ENCODE measurements at places on chromosomes 7 and 10.

- no peak for DNase-seq
Observed at GRCh38 chr10:85618841-85619240, 747.8 kb downstream of the GRID1 start.

- DNase-seq, result no peak
Observed at GRCh38 chr10:88530629-88531391, 52.3 kb downstream of the RNLS start.

DNA sequence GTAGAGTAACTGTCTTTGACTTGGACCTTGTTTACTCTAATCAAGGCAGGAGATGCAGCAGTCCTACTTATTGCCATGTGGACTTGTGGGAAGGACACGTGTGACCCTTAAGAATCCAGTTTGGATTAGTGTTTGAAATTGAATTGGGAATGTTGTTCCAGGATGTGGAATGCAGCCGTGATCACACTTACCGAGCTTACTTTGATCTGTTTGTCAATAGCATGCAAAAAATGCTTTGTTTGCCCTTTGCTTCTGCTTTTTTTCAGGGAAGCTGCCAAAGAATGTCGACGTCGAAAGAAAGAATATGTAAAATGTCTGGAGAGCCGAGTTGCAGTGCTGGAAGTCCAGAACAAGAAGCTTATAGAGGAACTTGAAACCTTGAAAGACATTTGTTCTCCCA is 84.7 kb downstream of the CREM start:
- no peak for DNase-seq

- peak; percentile 20 for DNase-seq
Observed at GRCh38 chr10:13270877-13271551, 28.9 kb downstream of the PHYH start.

DNA sequence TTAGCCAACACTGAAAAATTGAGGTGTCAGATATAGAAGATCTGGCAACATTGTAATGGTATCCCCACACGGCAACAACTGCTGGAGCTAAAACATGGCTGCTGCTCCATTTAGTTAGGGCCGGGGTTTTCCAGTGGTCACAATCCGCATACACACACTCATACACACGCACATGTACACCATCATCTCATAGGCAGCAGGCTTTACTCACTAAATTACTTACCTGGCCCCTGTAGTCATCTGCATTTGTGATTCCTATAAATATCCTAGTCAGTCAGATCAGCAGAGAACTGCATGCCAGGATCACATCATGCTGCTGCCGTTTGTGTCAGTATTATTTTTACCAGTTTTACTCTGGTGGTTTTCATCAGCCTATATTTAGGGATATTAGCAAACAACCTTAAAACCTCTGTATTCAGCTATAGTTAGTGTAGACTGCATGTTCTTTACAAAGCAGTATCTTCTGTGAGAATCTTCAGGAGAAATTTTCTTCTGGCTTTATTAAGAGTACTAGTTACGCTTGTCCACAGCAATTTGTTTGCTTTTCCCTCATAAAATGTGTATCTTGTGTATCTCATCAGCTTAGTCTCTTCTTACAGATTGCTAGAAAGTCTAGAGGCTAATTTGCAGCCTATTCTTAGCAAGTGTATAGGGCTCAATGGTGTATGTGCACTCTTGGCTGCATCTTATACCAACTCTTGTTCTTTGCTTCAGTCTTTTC is 38.3 kb upstream of the PTPN12 start:
- no peak for DNase-seq

DNA sequence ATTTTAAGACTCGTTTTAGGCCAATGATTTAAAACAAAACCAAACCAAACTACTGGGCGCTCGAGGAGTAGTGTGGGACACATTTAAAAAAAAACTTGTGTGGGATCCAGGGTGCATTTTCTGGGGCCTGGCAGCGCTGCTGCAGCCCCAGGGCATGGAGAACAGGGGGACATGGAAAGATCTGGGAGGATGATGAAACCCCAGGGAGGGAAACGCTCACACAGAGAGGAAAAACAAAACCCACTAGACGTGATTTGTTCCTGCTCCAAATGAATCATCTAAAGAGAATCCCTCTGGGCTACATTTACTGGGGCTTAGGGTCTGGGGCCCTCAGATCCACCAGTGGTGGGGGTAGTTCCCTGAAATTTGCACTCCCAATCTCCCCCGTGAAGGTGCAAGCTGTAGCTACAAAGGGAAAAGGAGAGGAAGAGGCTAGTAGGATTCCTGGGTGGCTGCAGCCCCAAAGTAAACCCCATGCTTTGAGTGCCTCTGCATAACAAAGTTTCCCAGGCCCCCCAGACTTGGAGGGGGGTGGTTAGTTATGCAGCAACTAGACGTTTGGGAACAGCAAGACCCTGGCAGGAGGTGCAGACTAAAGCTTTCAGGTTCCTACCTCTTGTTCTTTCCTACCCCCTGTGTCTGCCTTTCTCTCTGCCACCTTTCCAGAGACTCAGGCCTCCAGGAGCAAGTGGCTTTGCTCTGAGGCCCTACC is 14.5 kb upstream of the HOXA13 start:
- DNase-seq, result no peak

GRCh38 chr10:27699776-27700175 is 45.8 kb downstream of the MKX start:
- DNase-seq, result no peak

DNA sequence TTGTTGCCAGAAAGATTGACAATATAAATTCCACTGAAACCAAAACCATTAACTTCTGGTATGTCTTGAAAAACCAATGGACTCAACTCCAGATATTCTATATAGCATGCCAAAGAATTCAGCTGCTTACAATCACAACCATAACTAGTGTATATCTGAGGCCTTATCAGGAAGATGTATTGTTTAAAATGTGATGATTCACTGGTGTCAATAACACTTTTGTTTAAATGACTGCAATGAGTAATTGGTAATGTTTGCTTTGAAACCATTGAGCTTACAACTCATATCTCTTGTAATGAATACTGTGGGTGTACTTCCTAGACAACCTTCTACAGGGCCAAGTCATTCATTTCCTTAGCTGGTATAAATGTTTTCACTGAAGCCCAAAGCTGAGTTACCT is 727.9 kb upstream of the KCND2 start:
- peak; percentile 74 for DNase-seq

- no peak for DNase-seq
Observed at GRCh38 chr7:48245751-48246472, 74.7 kb downstream of the ABCA13 start.

GRCh38 chr7:138395763-138396162 is 64.3 kb upstream of the TRIM24 start:
- DNase-seq, result no peak

DNA sequence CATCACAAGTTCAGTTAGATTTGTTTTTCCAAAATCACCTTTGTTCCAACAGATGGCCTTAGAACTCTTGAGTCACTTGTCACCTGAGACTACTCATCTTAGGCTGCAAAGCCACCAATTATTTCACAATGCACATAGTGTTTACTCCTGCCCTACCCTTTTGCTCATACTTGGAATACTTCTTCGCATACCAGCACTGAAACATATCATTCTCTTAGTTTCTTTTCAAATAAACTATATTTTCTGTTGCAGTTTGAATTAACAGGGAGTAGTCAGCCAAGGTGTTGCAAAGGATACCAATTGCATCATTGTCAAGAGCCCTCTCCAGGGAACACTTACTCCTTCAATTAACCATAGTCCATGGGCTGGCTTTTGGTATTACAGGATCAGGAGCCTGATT is 71.0 kb downstream of the CASD1 start:
- DNase-seq, result peak; percentile 31

- DNase-seq, result peak; percentile 85
Observed at GRCh38 chr10:75191821-75192568, 18.6 kb upstream of the VDAC2 start.

DNA sequence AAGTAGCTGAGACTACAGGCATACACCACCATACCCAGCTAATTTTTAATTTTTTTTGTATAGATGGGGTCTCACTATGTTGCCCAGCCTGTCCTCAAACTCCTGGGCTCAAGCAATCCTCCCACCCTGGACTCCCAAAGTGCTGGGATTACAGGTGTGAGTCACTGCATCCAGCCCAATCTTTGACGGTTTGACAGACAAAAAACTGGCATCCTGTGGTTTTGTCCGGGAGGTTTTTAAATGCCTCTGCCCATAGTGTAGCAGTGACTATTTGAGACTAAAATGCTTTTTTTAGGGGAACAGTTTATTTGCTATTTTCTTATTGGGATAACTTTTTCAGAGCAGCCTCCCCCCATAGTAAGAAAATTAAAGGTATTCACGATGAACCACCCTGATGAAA is 523.7 kb upstream of the GALNT17 start:
- DNase-seq, result peak; percentile 30

DNA sequence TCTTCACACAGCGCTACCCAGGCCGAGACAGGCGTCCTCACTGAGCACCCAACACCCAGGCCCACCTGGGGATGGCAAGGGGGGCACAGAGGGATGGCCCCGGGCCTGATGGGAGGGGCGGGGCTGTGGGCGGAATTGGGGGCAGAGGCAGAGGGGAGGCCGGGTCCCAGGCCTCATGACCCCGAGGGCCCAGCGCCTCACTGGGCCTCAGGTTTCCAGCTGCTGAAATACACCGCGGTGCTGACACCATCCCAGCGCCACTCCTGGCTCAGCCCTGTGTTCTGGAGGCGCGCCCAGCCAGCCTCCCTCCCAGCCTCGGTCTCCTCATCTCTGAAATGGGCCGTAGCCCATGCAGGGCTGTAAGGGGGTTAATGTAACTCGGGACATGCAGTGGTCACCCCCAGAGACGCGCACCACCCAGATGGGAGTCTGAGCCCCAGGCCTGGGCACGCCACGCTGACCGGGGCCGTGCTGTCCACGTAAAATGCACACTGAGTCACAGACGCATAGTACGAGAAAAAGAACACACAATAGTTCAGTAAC is 82.3 kb downstream of the UNCX start:
- no peak for DNase-seq

- peak; percentile 22 for DNase-seq
Observed at GRCh38 chr7:66697449-66698438, 42.8 kb upstream of the RABGEF1 start.

GRCh38 chr10:69969977-69970376 is 82.7 kb upstream of the MACROH2A2 start:
- no peak for DNase-seq

DNA sequence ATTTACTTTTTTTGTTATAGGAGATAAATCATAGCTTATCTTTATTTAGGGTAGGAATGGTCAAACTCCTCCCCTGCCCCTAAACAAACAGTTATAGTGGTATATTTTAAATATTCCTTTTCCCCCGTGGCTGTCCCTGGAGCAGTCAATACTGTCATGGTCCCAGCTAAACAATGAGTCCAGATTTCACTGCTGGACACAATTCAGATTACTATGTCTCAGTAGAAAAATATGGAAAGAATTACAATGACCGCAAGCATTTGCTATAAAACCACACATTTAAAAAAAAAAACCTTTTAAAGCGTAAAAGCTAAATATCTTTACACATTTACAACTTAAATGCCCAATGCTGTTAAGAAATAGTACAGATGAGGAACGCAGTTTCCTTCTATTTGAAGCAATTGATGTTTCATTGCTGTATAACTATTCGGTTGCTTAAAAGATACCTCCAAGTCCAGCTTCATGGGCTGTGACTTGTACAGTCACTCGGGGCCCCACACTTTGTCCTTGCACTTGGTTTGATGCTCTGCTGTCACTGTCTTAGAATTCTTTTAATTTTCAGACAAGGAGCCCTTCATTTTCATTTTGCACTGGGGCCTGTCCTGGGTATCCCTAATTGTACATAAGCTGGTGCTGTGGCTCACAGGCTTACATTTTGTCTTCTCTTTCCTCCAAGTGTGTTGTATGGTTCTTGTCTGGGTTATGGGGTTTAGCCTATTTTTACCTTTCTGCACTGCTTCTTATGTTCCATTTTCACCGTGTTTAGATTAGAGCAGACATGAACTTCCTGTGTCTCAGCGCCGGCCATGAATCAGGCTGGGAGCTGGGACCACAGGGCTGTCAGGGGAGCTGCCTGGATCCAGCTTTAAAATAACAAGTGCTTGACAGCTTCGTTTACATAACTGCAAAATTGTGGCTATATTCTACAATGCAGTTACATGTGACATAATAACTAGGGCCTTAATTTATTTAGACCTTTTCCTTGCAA is 530.2 kb upstream of the FZD8 start:
- peak; percentile 64 for DNase-seq

DNA sequence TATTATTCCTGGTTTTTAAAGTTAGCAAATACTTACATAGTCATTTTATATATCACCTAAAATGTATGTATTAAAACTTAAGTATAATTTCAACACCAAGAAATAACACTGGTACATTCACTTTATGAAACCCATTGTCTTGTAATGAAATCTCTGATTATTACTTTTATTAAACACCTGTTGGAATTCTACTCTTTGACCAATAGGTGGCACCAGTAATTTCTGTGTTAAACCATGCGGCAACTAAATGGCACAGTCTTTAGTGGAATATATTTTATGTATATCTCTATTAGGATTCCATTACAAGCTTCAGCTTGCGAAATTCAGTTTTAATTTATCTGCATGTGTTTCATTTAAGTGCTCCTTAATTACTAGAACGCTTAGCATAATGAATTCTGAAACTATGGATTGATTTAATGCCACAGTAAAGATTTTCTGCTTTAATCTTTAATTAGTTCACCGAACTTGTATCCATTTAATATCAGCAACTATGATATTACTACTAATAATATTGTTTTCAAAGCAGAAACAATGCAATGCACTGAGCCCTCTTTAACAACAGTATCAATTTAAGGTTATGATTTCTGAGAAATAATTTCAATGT is 181.3 kb downstream of the MAGI2 start:
- DNase-seq, result no peak

DNA sequence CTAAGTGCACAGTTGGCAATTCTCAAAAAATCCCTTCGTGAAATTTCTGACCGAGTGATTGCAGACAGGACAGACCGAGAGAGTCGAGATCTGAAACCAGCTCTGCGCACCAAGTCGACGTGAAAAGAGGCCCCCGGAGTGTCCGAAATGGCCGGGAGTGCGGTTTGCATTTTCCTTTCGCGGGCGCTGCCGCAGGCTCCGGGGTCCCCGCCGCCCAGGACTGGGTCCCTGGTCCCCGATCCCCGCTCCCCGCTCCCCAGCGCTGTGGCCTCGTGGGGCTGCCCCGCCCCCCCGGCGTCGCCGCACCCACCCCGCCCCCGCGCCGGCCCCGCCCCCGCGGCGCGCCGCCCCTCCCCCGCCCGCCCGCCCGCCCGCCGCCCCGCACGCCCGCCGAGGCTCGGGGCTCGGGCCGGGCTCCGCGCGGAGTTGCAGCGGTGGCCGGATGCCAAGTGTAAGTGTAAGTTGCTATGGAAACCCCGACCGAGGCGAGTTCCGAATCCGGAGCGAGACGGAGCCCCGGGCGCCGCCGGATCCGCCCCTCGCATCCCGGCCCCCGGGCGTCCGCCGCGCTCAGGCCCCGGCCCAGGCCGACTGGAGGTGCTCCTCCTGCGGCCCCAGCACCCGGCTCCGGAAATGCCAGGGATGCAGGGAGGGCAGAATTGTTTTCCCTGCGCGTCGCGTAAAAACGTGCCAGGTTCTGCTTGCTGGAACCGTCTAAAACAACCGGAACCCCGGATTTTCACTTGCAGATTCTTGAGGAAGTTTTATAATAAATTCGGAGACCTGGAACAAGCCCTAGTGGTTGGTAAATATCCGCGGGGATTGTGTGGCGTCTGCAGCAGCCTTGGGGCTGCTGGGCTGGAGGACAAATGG is 4.6 kb downstream of the BMI1 start:
- peak; percentile 60 for DNase-seq
